ENCODE measurements at places on chromosomes 11 and 22.

DNA sequence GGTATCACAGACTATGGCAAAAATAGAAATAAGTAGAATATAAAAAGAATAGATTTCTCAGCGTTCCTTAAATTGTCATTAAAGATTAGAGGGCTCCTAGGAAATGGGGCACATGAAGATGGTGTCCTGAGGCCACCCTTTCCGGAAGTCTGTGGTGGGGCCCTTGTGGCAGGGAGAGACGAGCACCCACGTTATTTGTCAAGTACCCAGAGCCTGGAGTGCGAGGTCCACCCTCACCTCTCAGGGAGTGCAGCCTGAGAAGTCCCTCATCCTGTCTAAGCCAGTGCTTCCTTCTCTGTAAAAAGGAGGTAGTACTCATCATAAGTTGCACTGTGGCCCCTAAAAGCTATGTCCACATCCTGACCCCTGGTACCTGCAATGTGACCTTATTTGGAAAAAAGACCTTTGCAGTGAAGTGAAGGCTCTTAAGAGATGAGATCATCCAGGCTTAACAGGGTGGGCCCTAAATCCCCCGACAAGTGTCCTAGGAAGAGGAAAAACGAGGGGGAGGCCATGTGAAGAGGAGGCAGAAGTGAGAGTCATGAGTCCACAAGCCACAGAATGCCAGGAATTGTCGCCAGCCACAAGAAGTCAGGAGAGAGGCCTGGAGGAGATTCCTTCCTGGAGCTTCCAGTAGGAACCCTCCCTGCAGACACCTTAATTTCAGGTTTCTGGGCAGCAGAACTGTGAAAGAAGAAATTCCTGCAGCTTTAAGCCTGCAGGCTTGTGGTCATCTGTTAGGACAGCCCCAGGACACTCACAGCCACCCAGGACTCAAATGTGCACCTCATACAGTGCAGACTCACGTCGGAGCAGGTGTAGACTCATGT is 76.8 kb upstream of the CCND1 start:
- DNase-seq: no peak

DNA sequence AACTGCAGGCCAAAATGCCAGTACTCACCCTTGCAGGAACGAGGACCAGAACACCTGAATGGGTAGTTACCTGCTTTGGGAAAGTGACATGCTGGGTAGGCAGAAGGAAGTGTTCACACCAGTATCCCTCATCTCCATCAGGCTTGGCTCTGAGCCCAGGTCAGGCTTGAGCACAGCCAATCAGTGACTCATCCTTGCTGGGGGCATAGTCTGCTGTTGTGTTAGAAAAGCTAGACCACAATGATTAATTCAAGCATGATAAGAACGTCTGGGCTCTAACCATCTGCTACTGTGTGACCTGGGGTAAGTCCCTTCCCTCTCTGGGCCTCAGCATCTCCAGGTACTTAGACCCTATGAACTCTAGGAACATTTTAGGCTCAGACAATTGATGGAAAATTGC is 450.4 kb downstream of the MIAT start:
- peak; percentile 64 for DNase-seq

DNA sequence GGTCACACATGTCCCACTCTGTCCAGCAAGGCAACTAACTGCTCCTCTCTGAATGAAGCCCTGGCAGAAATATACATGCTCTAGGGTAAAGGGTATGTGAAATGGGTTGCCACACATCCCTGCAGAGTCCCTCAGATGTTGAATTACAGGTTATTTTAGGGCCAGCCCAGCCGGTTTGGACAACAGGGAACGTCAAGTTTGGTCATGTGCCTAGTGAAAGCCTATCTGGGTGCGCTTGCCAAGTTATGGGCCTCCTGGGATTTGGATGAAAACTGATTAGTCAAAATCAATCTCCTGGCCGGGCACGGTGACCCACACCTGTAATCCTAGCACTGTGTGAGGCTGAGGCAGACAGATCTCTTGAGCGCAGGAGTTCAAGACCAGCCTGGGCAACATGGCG is 10.4 kb downstream of the AP1B1 start:
- DNase-seq: no peak

DNA sequence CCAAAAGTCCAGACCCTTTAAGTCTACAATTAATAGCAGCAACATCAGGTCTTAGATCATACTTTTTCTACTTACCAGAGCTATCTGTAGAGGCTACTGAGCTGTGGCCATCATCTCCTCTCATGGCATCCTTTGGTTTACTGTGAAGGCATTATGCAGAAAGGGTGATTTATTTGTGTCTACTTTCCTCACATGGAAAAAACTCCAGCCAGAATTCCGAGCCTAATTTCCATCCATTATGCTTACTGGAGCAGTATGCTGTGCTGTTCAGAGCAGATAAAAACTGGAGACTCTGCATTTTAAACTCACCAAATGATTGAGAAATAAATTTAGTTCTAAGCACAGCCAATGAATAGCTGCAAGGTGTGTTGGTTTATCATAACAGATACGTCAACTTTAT is 581.8 kb downstream of the ETS1 start:
- no peak for DNase-seq

- no peak for DNase-seq
Observed at GRCh38 chr11:84922836-84923235, 704.3 kb downstream of the DLG2 start.

DNA sequence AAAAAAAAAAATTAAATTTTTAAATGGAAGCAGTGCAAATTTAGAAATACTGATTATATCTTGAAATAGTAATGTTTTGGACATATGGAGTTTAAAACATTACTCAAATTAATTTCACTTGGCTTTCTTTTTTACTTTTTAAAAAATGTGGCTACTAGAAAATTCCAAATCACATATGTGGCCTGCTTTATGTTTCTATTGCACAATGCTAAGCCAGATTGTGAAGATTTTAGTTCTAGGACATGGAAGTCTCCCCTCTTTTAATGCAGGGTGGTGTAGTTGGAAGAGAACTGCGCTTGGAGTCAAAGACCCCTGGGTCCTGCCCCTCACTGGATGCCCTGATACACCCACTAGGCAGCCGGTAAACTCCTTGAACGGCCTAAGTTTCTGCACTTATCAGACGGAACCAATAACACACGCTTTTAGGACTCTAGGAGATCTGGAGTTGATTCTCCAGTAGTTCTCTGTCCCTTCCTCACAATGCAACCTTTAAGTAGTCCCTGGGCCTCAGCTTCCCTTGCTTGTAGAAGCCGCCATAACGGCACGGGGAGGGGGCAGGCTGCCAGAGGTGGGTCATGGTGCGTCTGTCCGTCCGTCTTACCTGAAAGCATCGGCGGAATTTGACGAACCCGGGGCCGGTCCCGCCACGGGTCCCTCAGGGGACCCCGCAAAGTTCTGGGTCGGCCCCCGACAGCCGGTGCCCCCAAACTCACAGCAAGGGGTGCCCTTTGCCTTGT is 505 bp downstream of the FAM227A start:
- DNase-seq: no peak

GRCh38 chr11:75079546-75079945 is 17.1 kb downstream of the OR2AT4 start:
- DNase-seq: no peak

- no peak for DNase-seq
Observed at GRCh38 chr22:30195245-30196140, 51.1 kb downstream of the LIF start.

DNA sequence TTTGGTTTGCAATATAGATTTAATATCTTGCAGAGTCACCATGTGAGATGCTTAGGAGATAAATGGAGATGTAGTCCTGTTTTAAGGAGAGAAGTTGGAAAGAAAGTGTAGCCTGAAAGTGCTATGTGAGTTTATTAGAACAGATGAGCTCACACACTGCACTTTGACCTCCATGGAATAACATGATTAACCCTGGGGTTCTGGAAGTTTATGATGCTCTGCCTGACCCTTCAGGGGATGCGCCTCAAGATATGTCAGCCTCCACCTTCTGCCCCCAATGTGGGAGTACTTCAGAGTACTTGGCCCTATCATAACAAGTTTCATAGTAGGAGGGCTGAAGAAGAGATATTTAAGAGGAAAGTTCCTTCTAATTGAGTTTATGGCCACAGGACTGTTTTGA is 23.3 kb upstream of the TRIM21 start:
- no peak for DNase-seq

DNA sequence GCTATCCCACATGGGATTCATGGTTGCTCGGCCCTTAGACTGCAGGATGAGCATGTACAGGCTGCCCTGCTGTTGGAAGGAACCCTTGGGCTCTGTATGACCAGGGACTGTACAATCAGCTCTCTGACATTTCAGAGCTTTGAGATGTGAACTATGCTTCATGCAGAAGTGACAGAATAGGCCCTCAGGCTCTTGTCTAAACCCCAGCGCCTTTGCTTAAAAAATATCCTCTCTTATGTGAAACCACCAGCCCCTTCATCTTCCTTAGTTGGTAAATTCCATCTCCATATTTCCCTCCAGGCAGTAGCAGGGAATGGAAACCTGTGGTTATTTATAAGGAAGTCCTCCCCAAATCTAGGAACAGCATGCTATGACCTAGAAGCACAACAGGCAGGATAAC is 78.9 kb upstream of the PLET1 start:
- no peak for DNase-seq

- peak; percentile 30 for DNase-seq
Observed at GRCh38 chr22:17131686-17132085, 10.5 kb upstream of the TMEM121B start.

DNA sequence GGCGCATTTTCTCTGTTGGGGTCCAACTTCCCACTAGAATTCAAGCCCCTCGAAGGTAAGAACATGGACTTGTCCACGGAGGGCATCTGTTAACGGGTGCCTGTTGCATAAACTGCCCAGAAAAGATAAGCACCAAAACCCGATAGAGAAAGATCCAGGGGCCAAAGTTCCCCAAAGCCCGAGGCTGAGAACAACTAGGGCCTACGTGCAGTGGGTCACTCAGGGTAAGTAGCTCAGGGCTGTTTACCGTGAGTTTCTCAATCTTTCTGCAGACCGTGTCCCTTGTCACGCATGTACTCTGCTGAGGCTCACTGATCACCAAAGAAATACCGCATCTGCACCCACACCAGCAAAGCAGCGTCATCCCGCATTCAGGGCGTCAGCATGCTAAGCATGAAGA is 24.4 kb downstream of the PGA5 start:
- no peak for DNase-seq

- no peak for DNase-seq
Observed at GRCh38 chr22:49380095-49380827, 447.4 kb downstream of the BRD1 start.

GRCh38 chr11:31796499-31797189 is 14.5 kb downstream of the PAX6 start:
- no peak for DNase-seq

DNA sequence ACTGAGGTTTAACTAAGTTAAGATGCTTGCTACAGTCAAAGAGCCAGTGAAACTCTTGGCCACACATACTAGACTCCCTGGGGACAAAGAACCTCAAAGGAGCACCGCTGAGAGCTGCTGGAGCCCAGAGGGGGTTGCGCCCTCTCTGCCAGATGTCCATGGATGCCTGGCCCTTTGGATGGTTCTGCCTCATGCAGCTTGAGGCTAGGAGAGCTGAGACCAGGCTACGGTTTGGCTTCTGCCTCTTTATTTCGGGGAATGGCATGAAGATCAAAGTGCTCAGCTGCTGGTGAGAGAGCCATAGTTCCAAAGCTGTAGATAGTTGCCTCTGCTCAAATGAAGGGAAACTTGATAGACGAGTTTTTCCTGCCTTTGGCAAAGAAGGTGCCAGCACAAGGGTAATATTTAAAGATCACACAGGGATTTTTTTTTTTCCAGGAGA is 43.0 kb downstream of the RASSF10 start:
- DNase-seq: no peak

GRCh38 chr22:29813563-29813962 is 24.5 kb downstream of the ASCC2 start:
- DNase-seq: no peak

DNA sequence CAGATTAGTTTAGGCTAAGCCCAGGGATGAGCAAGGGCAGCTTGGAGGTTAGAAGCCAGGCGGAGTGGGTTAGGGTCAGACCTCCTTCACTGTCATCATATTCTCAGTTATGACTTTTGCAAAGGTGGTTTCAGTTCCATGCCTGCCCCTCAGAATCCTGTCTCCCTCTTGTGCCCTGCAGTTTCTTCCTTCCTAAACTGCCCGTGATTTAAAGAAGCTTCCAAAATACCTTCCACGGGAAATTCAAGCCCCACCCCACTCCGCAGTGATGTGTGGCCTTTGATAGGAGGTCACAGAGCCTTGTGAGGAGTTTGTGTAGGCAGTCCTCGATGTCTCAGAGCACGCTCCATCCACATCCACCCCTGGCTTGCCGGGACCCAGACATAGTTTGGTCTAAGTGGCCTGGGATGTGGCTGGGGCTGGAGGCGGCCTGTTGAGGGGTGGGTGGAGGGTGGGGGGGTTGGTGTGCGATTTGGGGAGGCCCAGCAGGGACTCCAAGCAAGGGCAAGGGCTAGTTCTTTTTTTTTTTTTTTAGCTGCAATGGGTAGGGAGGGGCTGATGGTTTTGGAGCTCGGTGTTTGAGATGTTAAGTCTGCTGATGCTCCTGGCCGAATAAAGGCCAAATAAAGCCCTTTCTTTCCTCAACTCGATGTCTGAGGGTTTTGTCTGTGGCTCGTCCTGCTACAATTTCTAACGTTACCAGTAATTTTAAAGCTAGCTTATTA is 1.6 kb upstream of the IFITM1 start:
- no peak for DNase-seq
